Hair follicular keratinocyte (primary cell): ENCODE measurements at places on chromosomes 12 and 14. TPM values are rescaled to one million over a fixed set of nuclear protein-coding genes. Genes with fewer than 3 reads are reported as not detected.

The FOXG1 gene
- not detected in 2 replicates for total RNA-seq

The PKP2 gene
- 37.1 and 39.8 TPM in 2 replicates for total RNA-seq

The ENDOU gene
- 0.04 TPM in 1 of 2 replicates, not detected in the other for total RNA-seq

The TMPRSS12 gene
- total RNA-seq, result not detected in 2 replicates

The ANAPC7 gene
- 35.9 and 42.1 TPM in 2 replicates for total RNA-seq

The AMIGO2 gene
- 64.2 and 65.2 TPM in 2 replicates for total RNA-seq

The ACACB gene
- 0.55 and 1.0 TPM in 2 replicates for total RNA-seq

The TMEM30B gene
- 13.0 and 14.8 TPM in 2 replicates for total RNA-seq

The APOF gene
- total RNA-seq, result not detected in 2 replicates

The PRIMA1 gene
- total RNA-seq, result not detected in 2 replicates

The DEPDC4 gene
- total RNA-seq, result 0.62 and 2.3 TPM in 2 replicates

The CNTN1 gene
- total RNA-seq, result 23.7 and 27.6 TPM in 2 replicates

The REP15 gene
- 0.08 and 0.62 TPM in 2 replicates for total RNA-seq

The CLEC7A gene
- not detected in 2 replicates for total RNA-seq

The SPTB gene
- total RNA-seq, result not detected in 2 replicates

The ERG28 gene
- total RNA-seq, result 21.6 and 23.0 TPM in 2 replicates

The SERPINA9 gene
- total RNA-seq, result not detected in 2 replicates

The HOXC11 gene
- total RNA-seq, result 2.8 and 3.1 TPM in 2 replicates

The CPM gene
- total RNA-seq, result 5.9 and 6.6 TPM in 2 replicates

The RNASE1 gene
- not detected in 2 replicates for total RNA-seq

The SERPINA12 gene
- not detected in 2 replicates for total RNA-seq

The CBX5 gene
- total RNA-seq, result 25.7 and 28.0 TPM in 2 replicates

The ANGEL1 gene
- total RNA-seq, result 8.4 and 13.0 TPM in 2 replicates

The CLEC1B gene
- not detected in 2 replicates for total RNA-seq

The LPAR5 gene
- total RNA-seq, result 15.7 and 17.6 TPM in 2 replicates

The PRH2 gene
- not detected in 2 replicates for total RNA-seq

The IFT43 gene
- total RNA-seq, result 37.9 and 49.4 TPM in 2 replicates

The TRMT61A gene
- total RNA-seq, result 8.0 and 14.0 TPM in 2 replicates

The PSMA6 gene
- total RNA-seq, result 188 and 247 TPM in 2 replicates

The INSM2 gene
- not detected in 2 replicates for total RNA-seq

The B4GALNT1 gene
- total RNA-seq, result 0.34 and 1.2 TPM in 2 replicates

The SNAPC1 gene
- 8.2 and 8.4 TPM in 2 replicates for total RNA-seq

The TTC9 gene
- 0.23 and 0.46 TPM in 2 replicates for total RNA-seq

The DTX1 gene
- total RNA-seq, result not detected in 2 replicates
